ENCODE measurements at places on chromosomes 2 and 18.
A peak's percentile ranks its signal among the peaks of the same experiment; 100 is the strongest.

- no peak for DNase-seq
Observed at GRCh38 chr2:221437056-221437455, 135.0 kb downstream of the EPHA4 start.

- DNase-seq, result no peak
Observed at GRCh38 chr2:151886241-151886640, 58.0 kb upstream of the ARL5A start.

DNA sequence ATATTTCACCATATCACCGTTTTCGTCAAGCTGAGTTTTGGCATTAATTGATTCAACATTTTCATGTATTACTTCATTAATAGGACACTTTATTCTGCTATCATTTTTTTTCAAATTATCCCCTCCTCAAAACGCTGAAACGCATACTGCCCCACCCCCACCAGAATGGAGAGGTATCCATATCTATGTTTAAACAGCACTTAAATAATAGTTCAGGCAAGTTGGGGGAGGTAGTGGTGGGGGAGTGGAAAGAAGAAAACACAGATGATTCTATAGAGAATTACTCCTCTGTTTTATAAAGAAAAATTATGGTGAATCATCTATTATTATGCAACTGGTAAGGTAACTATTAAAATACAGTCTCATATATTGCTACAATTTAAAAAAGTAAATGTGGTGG is 314.4 kb upstream of the ZEB2 start:
- no peak for DNase-seq

DNA sequence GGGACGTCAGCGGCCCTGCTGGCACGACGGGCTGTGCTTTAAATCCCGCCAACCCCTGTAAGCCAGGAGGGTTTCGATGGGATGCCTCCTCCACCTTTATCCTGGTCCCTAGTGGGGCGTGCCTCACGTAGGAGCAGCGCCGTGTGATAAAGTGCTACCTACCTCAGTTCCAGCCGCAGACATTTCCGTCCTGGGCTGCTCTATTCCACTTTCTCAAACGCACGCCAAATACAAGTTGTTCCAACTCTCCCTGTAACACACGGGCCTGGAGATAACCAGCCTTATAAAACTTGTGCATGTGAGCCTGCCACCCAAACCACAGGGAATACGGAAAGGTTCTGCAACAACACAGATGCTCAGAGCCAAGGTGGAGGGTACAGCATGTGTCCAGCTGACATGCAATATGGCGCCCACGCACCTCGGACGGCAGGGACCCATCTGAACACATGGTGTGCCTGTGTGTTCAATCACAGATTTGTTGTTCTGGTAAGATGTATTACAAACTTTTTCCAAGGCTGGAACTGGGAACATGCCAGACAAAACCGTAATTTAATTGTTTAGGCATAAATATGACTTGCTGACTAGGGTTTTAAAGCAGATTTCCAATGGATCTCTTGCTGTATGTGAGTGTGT is 47.7 kb downstream of the ZNF516 start:
- DNase-seq, result no peak

DNA sequence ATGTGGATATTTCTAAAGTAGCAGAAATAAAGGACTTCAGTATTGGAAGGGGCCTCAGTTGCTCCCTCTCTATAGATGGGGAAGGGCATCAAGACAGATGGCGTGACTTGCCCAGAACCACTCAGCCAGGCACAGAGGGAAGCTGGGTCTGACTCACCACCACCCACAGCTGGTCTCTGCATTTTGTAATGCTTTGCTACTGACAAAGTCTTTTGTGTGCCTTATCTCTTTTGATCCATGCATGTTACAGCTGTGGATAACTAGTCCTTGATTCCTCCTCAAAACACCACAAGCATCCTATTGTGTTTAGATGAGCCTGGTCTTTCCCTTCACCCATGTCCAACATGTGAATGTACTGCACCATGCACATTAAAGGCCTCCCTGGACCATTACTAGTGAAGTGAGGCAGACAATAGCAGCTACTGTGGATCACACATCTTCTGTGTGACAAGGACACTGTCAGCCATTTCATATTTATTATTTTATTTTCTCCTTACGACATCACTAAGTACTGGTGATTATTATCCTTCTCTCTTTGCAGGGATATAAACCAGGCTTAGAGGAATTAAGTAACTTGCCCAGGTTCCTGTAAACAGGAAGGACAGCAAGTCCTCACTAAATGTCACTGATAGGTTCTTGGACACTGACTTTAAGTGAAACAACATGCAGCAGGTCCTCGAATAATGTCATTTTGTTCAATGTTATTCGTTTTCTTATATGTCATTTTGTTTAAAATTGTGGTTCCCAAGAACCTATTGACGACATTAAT is 29.6 kb upstream of the IL37 start:
- DNase-seq, result peak; percentile 33
